Smooth muscle cell of the umbilical artery (primary cell): ENCODE measurements at places on chromosomes 7 and 10. TPM values are rescaled to one million over a fixed set of nuclear protein-coding genes. Genes with fewer than 3 reads are reported as not detected.

The OGA gene
- 99.5 and 154 TPM in 2 replicates for total RNA-seq

The NKX6-2 gene
- total RNA-seq = not detected in 2 replicates

The PLEKHS1 gene
- not detected in 2 replicates for total RNA-seq

The SAP25 gene
- total RNA-seq = not detected in 2 replicates

The SLC29A4 gene
- 5.6 and 11.1 TPM in 2 replicates for total RNA-seq

The PLPP4 gene
- total RNA-seq = 31.8 and 49.6 TPM in 2 replicates

The SORCS1 gene
- total RNA-seq = under 0.01 TPM in 1 of 2 replicates, not detected in the other

The BTBD16 gene
- total RNA-seq = not detected in 2 replicates

The VAX1 gene
- total RNA-seq = not detected in 2 replicates

The PDZD8 gene
- 16.0 and 26.3 TPM in 2 replicates for total RNA-seq

The CALCR gene
- not detected in 2 replicates for total RNA-seq

The HOXA11 gene
- 13.2 and 13.4 TPM in 2 replicates for total RNA-seq

The EIF4EBP2 gene
- total RNA-seq = 43.9 and 63.6 TPM in 2 replicates

The HOXA10 gene
- 13.7 and 26.7 TPM in 2 replicates for total RNA-seq

The LRRN3 gene
- total RNA-seq = 3.2 and 3.6 TPM in 2 replicates

The GBX1 gene
- total RNA-seq = not detected in 2 replicates

The RBM48 gene
- 8.0 and 9.5 TPM in 2 replicates for total RNA-seq

The LRRC18 gene
- total RNA-seq = not detected in 2 replicates

The COA1 gene
- 37.6 and 49.0 TPM in 2 replicates for total RNA-seq

The TAS2R5 gene
- 1.2 and 1.5 TPM in 2 replicates for total RNA-seq

The STOX1 gene
- 0.09 TPM in 1 of 2 replicates, not detected in the other for total RNA-seq

The OR2A42 gene
- under 0.01 TPM in 1 of 2 replicates, not detected in the other for total RNA-seq

The NPC1L1 gene
- total RNA-seq = under 0.01 TPM in 1 of 2 replicates, not detected in the other

The MNX1 gene
- total RNA-seq = not detected in 2 replicates

The AKR1C1 gene
- total RNA-seq = 6.8 and 8.3 TPM in 2 replicates

The CTBP2 gene
- total RNA-seq = 60.3 and 105 TPM in 2 replicates

The RASA4 gene
- total RNA-seq = 2.1 and 3.4 TPM in 2 replicates

The FAM221A gene
- total RNA-seq = 1.2 and 2.0 TPM in 2 replicates

The ENO4 gene
- under 0.01 and 0.05 TPM in 2 replicates for total RNA-seq

The DDC gene
- not detected in 2 replicates for total RNA-seq

The ICA1 gene
- 0.55 and 1.2 TPM in 2 replicates for total RNA-seq

The NANOS1 gene
- total RNA-seq = 0.23 and 0.30 TPM in 2 replicates

The CPN1 gene
- total RNA-seq = not detected in 2 replicates

The SEMA3C gene
- total RNA-seq = 391 and 455 TPM in 2 replicates

The TMEM184A gene
- 0.23 TPM in 1 of 2 replicates, not detected in the other for total RNA-seq

The AOC1 gene
- not detected in 2 replicates for total RNA-seq

The PLCE1 gene
- 0.59 and 1.1 TPM in 2 replicates for total RNA-seq

The CAMK2G gene
- 23.5 and 32.2 TPM in 2 replicates for total RNA-seq

The MRLN gene
- total RNA-seq = not detected in 2 replicates

The OR6V1 gene
- total RNA-seq = not detected in 2 replicates

The OPALIN gene
- not detected in 2 replicates for total RNA-seq

The ANKRD2 gene
- total RNA-seq = 0.74 and 0.89 TPM in 2 replicates

The PDE6C gene
- total RNA-seq = not detected in 2 replicates

The SVOPL gene
- under 0.01 TPM in 2 replicates for total RNA-seq

The CFAP69 gene
- 5.0 and 5.3 TPM in 2 replicates for total RNA-seq

The GPR15LG gene
- not detected in 2 replicates for total RNA-seq

The SLC13A1 gene
- not detected in 2 replicates for total RNA-seq

The SFRP4 gene
- 0.14 and 0.89 TPM in 2 replicates for total RNA-seq

The EPO gene
- total RNA-seq = not detected in 2 replicates

The TUBB8 gene
- not detected in 2 replicates for total RNA-seq
